ENCODE measurements at places on chromosomes 6 and 20.

DNA sequence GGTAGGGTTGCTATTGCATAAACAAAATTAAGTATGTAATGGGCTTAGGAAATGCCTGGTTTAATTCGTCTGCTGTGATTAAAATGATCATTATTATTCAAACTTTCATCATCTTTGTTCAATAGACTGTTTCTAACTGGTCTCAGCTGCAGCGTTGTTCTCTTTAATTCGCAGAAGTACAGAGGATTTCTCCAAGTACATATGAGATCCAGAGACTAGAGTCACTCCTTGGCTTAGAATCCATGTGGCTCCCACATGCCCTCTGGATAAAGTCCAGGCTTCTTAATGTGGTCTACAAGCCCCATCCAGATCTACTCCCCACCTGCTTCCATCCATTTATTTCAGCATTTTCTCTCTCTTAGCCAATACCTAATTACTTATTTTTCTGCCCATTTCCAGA is 1.1 kb upstream of the ZBTB24 start:
- no peak for DNase-seq

DNA sequence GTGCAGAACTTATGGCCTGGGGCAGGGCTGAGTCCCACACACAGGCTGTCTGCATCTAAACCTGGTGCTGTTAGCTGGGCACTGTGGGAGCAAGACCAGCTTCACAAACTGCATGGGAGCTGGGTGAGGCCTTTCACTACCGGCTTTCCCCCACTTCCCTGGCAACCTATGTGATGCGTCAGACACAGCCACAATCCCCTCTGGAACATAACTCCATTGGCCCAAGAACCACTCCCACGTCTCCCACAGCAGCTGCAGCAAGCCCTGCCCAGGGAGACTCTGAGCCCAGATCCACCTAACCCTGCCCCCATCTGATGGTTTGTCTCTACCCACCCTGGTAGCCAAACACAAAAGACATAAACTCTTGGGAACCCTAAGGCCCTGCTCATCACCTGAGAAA is 9.3 kb downstream of the WDR27 start:
- DNase-seq = no peak

DNA sequence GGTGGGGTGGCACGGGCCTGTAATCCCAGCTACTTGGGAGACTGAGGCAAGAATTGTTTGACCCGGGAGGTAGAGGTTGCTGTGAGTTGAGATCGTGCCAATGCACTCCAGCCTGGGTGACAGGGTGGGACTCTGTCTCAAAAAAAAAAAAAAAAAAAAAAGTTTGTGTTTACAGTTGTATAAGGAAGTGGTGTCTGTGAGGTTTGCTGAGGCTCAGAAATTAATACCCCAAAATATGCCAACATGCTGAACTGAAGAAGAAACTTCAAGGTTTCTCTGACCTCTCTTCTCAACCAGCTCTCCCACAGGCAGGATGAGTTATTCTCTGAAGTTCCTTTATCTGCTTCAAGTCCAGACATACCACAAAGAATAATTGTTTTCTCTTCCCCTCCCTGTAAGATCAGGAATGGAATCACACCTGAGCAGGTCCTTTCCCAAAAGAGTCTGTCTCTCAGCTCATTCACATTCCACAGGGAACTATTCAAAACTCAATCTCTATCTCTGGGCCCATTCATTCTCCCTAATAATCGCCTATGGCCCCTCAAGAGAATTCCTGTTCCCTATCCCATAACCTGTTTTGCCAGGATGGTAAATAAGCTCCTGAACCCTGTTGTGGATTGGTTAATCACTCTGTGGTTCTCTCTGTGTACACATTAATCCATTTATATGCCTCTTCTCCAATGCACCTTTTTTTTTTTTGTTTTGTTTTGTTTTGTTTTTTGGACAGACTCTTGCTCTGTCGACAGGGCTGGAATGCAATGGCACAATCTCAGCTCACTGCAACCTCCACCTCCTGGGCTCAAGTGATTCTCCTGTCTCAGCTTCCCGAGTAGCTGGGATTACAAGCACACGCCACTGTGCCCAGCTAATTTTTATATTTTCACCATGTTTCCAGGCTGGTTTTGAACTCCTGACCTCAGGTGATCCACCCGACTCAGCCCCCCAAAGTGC is 17.4 kb upstream of the KIFC1 start:
- no peak for DNase-seq

- no peak for DNase-seq
Observed at GRCh38 chr20:59771506-59772372, 161.7 kb downstream of the SYCP2 start.

GRCh38 chr6:81938014-81938856 is 185.8 kb upstream of the TENT5A start:
- DNase-seq = peak; percentile 94

DNA sequence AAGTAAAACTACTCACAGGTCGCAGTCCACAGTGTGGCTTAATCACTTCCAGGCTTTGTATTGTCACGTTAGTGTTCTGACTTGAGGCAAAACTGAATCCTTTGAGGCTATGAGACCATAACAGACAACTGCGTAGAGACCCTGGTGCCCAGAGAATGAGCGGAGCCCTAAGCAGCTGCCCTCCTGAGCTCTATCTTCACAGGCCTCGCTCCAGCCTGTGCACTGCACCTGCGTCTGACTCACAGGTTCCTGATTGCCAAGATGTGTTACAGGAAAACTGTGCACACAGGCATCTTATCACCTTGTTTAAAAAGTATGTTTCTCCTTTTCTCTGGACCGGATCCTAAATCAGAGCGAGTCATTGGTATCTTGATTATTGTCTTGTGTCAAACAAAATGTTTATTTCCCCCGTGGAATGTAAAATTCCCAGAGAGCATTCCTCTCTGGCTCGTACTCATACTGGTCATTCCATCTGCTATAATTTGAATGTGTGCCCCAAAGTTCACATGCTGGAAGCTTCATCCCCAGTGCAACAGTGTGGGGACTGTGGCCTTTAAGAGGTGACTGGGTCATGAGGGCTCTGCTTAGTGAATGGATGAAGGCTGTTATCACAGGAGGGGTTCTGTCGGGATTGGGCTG is 25.7 kb downstream of the PRR18 start:
- no peak for DNase-seq

- DNase-seq = no peak
Observed at GRCh38 chr6:157655139-157655538, 167.9 kb upstream of the SNX9 start.

DNA sequence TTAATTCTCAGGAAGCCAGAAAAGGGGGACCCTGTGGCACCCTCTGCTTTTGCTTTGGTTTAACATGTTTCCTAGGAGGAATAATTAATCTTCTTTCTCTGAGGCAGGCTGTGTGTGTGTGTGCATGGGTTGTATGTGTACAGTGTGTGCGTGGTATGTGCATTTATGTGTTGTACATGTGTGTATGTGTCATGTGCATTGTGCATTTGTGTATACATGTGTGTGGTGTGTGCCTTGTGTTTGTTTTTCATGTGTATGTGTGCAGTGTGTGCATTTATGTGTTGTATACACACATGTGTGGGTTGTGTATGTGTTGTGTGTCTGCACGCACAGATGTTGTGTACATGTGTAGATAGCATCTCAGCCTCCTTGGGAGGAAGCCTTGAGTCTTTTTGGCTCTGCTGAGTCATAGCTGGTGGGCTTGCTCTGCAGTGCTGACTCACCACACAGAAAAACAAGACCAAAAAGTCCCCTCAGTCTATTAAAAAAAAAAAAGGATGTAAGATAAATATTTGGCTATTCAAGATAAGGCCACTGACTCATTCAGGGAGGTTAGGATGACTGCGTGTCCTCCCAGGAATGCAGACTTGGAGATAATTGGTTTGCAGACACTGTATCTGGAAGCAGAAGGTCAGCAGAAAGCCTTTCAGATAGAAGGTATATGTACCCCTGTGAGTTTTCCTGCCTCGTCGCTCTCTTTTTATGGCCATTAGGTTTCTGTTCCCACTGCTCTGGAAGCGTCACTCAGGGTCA is 58.6 kb downstream of the SYNJ2 start:
- DNase-seq = peak; percentile 92

GRCh38 chr20:36157610-36158009 is 3.1 kb downstream of the EPB41L1 start:
- DNase-seq = no peak

- DNase-seq = no peak
Observed at GRCh38 chr20:48002517-48002970, 217.3 kb upstream of the SULF2 start.

DNA sequence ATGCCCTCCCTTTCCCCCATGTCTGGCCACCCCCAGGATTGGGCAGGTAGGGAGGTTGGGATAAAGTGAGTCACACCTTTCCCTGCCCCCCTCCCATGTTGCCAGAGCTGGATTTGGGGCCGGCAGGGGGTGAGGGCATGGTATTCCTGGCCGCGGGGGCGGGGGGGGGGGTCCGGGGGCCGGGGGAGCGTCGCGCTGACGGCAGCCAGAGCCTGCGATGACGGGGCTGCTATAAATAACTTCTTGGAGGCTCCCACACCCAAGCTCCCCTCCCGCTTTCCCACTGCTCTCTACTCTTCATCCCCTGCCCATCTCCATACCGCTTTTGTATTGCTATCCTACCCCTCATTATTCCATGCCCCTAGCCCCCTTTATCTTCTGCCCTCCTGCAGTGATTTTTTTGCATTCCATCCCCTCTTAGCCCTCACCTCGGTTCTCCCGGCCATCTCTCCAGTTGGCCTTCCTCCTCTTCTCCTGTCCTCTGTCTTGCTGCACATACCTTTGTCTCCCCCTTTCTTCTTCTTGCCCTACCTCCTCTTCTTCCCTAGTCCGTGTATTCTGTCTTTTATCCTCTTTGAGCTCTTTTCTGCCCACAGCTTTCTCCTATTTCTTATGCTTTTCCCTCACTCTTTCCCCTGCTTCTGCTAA is 13.8 kb downstream of the SYNGAP1 start:
- DNase-seq = no peak

DNA sequence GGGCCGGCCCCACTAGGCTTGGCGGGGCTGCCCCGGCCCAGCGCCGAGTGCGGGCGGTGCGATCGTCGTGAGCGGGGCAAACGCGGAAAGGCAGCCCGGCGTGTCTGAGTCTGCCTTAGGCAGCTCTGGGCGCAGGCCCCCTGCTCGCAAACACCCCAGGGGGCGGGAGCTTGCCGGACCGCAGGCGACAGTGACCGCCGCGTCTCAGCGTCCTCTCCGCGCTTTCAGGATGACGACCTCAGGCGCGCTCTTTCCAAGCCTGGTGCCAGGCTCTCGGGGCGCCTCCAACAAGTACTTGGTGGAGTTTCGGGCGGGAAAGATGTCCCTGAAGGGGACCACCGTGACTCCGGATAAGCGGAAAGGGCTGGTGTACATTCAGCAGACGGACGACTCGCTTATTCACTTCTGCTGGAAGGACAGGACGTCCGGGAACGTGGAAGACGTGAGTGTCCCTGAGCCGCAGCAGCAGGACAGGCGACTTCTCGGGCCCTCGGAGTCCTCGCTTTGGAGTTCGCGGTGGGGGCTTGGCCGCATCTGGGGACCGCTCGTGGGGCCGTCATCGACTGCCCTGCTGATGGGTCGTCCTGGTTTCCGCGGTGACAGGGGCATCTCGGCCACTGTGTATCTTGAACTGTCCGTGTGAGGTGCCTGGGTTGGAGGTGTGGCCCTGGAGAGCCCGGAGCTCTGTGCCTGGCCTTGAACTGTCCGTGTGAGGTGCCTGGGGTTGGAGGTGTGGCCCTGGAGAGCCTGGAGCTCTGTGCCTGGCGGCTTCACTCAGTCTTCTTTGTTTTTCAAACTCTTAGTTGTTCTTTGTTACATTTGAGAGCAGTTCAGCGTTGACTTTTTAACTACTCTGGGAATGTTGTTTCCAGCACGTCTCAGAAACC is 786 bp downstream of the ADRM1 start:
- peak; percentile 17 for DNase-seq

DNA sequence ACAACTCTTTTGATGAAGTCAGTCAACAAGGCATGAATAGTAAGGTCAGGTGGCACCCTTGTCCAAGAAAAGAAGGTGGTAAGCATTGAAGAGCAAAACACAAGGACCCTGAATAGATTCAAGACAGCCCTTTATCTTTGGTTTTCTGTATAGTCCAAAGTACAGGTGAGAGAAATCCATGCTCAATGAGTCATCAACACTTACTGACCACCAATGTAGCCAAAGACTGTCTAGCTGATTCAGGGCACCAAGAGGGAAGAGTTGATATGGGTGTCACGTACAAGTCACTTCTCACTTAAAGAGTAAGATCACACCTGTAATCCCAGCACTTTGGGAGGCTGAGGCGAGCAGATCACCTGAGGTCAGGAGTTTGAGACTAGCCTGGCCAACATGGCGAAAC is 528.3 kb downstream of the CD83 start:
- DNase-seq = no peak

DNA sequence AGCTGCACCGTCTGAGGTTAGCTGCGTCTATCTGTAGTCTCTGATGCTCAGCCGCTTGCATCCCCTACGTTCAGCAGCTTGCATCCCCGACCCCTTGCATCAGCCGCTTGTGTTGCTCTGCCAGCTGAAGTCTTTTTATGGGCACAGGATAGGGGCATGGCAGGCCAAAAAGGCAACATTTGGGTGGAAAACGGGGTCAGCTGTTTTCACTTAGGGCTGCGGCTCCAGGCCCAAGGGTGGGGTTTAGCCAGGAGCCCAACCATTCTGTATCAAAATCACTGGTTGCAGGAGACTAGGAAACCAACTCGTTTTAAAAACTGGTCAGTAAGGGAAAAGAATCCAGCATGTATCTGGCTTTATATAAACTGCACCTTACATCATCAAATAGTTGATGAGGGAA is 49.9 kb downstream of the FAM50B start:
- no peak for DNase-seq

- no peak for DNase-seq
Observed at GRCh38 chr6:96304997-96305396, 216.6 kb upstream of the UFL1 start.

GRCh38 chr6:135191508-135192255 is 10.6 kb downstream of the MYB start:
- no peak for DNase-seq
